ENCODE measurements at places on chromosomes 12 and 14. TPM values are rescaled to one million over a fixed set of nuclear protein-coding genes. Genes with fewer than 3 reads are reported as not detected.

DNA sequence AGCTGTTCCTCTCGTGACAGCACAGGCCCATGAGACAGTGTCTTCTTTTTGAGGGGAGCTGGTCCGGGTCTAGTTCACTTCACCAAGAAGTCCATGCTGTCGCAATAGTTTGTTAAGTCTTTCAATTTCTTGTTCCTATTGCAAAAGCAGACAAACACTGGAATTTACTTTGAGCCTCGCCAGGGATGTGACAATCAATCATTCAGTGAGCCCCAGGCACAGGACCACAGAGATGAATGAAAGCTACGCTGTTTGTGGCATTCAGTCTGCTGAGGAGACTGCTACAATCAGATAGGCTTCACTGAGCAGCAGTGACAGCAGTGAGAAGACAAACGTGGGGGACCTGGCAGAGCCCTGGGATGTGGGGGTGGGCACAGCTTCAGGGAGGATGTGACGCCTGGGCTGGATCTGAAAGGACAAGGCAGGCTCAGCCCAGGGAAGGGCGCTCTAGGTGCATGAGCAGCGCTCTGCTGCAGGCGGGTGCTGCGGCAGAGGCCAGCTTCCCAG is 35.5 kb downstream of the TCTN1 start:
- no peak for DNase-seq

DNA sequence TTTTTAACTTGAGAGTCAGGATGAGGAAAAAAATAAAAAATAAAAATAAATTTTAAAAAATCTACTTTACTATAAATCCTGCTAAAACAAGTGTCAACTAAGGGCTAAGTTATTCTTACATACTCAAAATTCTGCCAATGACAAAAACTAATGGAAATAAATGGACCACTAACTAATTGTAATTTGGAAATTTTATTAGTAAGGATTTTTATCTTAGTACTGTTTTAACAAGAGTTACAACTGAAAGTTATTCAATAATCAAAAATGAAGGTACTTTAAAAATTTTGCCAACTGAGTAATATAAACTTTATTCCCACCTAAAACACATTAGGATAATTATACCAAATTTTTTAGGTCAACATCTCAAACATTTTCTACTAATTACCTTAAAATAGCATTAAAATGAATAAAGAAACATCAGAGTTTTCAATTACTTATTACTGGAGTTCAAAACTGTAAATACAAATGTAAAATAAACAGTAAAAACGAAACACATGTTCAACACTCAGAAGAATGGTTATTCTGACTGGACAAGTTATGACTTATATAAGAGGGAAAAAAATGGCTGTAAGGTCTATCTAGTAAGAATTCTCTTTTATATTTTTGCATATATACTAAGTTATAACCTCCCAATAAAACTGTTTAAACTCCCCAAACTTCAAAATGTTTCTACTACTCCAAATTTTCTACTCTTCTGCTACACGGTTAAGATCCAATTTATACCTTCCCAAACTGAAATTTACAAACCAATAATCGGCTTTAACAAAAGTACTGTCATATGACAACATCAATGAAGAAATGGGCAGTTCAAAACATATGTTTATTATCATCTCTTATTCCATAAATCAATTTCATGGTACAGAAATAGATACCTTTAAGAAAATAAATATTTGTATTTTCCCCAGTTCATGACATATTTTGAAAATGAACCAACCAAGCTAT is 2.7 kb downstream of the HECTD1 start:
- DNase-seq, result no peak

DNA sequence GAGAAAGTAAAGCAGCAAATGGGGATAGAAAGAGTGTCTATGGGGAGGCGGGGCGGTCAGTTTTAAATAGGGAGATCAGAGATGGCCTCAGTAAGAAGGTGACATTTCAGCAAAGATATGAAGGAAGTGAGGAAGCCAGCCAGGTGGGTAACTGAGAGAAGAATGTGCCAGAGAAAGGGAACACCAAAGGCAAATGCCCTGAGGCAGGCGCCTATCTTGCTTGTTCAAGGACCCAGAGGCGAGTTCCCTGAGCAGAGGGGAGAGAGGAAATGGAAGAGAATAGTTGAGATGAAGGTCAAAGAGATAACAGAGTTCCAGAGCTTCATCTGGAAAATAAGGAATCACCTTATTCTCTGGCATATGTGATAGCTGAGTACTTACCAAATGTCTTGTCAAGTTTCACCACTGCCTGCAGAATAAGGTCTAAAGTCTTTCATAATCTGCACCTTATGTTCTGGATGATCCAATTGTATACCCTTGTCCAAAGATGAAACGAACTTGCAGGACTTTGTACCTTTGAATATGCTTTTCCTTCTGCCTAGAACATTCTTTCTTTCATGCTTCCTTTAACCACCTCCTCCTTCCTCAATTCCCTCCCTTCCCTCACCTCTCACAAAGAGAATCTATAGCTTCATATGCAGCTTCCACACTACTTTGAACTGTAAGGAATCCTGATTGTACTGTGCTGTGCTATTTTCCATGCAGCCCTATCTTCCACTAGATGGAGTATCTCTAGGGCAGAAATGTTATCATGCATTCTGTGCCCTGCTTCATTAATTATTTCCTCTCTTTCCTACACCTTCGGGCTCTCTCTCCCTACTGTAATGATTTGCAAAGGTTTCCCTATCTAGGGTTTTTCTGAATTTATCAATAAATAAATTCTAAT is 38.5 kb downstream of the GNPTAB start:
- no peak for DNase-seq

GRCh38 chr12:80422550-80422949 is 21.5 kb upstream of the PTPRQ start:
- no peak for DNase-seq

DNA sequence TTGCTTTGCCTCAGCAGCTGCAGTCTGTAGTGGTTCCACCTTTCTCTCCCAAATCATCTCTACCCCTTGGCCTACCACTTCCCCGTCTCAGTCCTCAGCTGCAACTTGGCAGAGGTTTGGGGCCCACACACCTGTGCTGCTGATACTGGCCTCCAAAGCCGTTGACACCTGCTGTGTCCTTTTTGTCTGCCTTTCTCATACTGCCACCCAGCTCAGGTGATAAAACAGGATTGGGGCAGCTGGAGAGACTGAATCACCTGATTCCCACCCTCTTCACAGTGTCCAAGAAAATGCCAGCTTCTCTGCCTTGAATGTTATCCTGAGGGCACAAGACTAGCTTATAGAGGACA is 103.7 kb downstream of the ETV6 start:
- no peak for DNase-seq

- DNase-seq, result no peak
Observed at GRCh38 chr12:81722004-81722403, 37.1 kb downstream of the PPFIA2 start.

- DNase-seq, result no peak
Observed at GRCh38 chr14:20204721-20205120, 14.0 kb downstream of the OR11G2 start.

GRCh38 chr12:41511247-41511646 is 323.1 kb downstream of the PDZRN4 start:
- DNase-seq, result no peak

DNA sequence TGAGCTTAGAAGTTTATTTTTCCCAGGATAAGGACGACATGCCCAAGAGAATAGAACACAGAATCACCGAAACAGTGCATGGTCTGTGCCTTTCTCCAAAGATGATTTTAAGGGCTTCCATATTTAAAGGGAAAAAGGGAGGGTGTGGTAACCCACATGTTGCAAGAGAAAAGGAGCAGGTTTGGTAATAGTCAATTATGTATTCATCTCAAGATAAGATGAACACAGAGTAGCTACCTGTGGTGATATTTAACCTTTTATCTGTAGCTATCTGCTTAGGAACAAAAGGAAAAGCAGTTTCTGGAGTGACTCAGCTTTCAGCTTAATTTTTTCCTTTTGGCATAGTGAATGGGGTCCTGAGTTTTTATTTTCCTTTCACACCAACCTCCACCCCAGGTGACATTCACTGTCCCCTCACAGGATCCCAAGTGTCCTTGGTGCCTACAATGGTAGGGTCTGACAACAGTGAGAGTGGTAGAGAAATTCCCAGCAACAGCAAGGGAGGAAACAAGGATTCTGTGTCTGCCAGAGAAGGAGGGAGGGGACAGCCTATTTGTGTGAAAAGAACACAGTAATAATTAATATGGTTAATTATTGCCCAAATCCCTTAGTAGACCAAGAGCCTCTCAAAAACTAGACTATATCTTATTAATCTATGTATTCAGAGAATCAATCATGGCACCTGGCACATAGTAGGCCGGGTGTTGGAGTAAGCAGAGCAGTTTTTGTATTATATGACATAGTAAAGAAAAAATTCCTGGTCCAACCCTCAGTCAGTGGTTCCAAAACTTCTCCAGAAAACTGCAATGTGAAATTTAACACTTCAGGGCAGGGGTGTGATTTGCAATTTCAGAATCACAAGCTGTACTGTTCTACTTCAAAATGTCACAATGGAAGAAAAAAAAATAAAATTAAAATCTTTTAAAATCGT is 154.5 kb downstream of the PHLDA1 start:
- DNase-seq, result no peak

GRCh38 chr12:97167598-97167997 is 260.5 kb downstream of the NEDD1 start:
- no peak for DNase-seq

GRCh38 chr12:68446384-68446783 is 114.2 kb upstream of the MDM1 start:
- DNase-seq, result no peak

DNA sequence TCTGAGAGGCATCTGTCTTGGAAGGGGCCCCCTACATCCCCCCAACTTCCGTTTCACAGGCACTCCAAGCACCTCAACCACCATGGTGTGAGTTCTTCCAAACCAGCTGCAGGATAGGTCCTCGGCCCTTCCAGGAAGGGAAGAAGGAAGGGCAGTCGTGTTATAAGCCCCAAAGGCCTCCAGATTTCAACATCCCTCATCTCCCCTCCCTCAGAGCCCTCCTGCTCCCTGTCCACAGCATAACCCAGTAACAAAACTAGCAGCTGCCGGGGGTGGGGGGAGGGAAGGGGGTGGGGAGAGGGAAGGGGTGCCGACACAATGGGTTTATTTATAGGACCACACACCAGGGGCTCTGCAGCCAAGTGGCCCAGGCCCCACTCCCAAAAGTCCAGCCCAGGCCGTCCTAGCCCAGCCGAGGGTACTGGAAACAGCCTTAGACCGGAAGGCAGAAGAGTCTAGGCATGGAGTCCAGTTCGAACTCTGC is 18.3 kb downstream of the NCKAP5L start:
- DNase-seq, result no peak

DNA sequence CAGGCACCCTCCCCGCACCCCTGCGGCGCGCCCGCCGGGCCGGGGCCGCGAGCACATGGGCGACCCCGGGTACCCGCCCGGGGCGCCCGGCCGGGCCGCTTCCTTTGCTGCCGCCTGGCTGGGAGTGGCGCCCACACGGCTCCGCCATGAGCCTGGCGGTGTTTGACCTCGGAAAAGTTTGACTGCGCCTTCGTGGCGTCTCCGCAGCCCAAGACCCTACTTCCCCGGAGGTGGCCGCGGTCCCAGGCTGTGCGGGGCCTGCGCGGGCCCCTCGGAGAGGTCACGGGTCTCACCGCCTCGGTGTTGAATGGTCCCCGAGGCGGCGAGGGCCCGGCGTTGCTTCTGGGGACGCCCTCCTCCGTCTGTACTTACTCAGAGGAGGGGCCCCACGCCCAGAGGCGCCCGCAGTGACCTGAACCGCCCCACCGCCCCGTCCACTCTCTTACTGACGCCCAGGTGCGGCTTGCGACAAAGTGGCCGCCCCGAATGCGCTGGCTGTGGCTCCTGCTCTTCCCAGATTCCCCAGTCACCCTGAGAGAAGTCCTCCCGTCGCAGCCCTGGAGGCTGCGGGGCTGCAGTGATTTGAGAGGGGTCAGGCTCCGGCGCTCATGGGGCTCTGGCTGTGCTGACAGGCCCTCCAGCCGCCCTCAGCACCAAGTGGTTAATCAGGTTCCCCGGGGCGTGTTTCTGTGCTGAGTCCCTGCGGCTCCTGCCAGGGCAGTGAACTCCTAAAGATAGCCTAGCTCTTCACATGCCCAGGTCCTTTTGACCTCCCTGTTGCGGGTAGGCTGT is 5.8 kb downstream of the KMT5A start:
- DNase-seq, result no peak

DNA sequence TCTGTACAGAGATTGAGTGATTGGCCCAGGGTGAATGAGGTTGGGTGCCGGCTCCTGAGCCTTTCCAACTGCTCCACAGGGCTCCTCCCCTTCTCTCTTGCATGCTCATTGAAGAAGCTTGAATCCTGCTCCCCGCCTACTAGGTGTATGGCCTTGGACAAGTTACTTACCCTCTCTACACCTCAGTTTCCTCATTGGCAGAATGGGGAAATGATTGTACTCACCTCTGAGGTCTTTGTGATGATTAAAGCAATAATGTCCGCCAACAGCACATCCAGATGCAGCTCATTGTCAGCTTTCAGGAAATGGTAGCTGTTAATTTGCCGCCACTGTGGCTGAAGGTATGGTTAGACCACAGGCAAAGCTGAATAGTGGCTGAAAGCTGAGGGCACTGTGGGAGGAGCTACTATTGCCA is 174.1 kb downstream of the CRADD start:
- DNase-seq, result no peak

GRCh38 chr14:51862860-51863259 is 2.4 kb downstream of the GNG2 start:
- no peak for DNase-seq

DNA sequence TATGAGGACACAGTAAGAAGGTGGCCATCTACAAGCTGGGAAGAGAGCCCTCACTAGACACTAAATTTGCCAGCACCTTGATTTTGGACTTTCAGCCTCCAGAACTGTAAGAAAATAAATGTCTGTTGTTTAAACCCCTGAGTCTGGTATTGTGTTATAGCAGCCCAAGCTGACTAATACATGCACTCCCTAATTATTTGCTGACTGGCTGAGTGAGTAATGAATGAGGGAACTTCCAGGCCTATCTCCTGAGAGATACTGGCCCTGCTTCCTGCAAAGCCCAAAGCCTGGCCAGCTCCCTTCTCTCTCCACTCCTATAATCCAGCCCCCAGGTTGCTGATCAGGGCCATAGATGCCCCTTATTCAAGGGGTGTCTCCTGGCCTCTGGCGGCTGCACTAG is 120.0 kb upstream of the NOS1 start:
- DNase-seq, result no peak

PSMC1 gene
- 162 TPM for polyA plus RNA-seq

LHX5 gene
- polyA plus RNA-seq, result not detected

PPP4R4 gene
- 0.63 TPM for polyA plus RNA-seq

C14orf39 gene
- polyA plus RNA-seq, result 0.22 TPM

NOXRED1 gene
- 0.14 TPM for polyA plus RNA-seq

CABP1 gene
- polyA plus RNA-seq, result 10.4 TPM

LMNTD1 gene
- 0.11 TPM for polyA plus RNA-seq

MUCL1 gene
- polyA plus RNA-seq, result not detected

Measured in urinary bladder (tissue), 4 donors.